ENCODE measurements at places on chromosomes 3 and 15.

GRCh38 chr15:100131321-100132224 lies 210.2 kb downstream of the ADAMTS17 start:
- DNase-seq = no peak

- no peak for DNase-seq
These were observed 149.4 kb upstream of the WNT5A start for GRCh38 chr3:55636300-55637195.

DNA sequence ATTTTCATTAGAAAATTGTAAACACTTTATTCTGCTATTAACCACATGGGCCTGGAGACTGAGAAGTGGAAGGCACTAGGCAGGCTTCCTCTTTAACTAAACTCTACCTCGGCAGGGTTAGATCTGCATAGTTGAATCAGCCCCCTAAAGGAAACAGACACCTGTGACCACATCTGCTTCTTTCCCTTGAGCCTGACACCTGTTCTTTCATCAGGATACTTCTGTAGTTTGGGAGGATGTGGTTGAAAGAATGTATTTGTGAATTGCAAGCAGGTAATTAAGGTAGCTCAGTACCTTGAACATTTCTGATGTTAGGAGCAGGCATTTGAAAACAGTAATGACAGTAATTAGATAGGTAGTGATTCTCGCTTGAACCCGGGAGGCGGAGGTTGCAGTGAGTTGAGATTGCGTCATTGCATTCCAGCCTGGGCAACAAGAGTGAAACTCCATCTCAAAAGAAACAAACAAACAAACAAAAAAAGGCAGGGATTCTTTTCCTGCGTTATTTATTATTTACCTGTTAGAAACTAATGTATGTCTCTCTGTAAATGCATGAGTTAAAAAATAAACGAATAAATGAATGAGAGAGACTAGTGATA lies 468.5 kb downstream of the NLGN1 start:
- no peak for DNase-seq

GRCh38 chr3:123802007-123802625 lies 82.0 kb downstream of the MYLK start:
- DNase-seq = no peak

GRCh38 chr3:40624189-40624769 lies 99.5 kb downstream of the ZNF621 start:
- no peak for DNase-seq

- no peak for DNase-seq
These were observed 28.0 kb upstream of the VGLL4 start for GRCh38 chr3:11671648-11672100.

DNA sequence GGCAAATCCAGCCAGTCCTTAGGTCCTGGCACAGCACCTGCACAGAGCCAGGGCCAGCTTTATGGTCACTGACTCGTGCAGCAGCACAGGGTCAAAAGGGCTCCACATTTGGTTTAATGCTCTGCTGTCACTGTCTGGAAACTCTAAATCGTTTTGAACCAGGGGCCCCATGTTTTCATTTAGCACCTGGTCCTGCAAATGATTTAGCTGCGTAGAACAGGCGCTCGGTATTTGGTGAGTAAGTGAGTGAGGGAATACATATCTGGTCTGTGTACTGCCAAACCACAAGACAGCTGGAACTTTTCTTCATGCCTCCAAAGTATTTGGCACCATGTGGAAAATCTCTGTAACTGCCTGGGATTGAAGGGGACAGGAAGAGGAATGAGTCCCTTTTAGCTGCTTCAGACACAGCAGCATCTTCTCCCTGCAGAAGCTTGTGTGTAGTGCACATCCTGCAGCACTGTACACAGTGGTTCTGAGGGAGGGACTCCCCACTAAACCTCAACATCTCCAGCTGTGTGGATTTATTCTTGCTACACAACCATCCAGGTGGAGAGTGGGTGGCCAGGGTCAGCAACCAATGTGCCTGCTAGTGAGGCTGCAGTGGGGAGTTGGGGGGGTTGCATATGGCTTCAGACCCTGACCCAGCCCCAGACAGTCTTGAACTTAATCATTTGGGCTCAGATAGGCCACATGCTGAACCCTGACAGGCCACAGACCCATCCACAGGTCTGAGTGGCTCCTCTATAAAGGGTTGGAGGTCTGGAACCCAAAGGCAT lies 1.1 kb downstream of the SH2D7 start:
- no peak for DNase-seq

DNA sequence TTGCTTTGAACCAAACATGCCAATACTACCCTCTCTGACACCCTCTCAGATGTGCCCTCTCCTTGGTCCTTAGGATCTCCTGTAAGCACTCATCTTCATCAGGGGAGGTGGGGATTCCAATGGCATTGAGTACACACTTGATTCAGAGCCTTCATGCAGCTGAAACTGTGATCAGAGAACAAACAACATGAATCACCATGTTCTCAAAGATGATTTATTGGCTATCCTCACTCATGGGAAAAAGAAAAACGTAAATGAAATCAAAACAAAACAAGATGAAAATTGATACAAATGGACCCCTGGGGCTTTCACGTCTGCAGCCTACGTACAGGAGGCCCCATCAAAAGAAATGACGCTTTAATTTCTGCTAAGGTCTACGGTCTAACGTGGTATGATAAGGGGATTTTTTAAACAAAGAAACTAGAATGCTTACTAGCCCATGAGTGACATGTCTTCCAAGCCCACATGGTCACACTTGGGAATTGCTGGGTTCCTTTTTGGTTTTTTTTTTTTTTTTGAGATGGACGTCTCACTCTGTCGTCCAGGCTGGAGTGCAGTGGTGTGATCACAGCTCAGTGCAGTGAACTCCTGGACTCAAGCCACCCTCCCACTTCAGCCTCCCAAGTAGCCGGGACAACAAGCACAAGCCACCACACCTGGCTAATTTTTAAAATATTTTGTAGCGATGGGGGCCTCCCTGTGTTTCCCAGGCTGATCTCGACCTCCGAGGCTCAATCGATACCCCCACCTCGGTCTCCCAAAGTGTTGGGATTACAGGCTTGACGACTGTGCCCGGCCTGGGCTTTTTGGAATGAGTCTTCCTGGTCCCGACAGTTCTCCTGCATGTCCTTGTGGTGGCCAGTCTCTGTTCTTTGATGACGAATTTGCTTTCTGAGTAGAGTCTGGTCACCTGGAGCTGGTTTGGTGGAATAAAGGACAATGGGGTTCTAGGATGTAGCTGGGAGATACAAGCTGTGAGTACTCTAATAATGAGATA lies 202.6 kb downstream of the XXYLT1 start:
- no peak for DNase-seq

DNA sequence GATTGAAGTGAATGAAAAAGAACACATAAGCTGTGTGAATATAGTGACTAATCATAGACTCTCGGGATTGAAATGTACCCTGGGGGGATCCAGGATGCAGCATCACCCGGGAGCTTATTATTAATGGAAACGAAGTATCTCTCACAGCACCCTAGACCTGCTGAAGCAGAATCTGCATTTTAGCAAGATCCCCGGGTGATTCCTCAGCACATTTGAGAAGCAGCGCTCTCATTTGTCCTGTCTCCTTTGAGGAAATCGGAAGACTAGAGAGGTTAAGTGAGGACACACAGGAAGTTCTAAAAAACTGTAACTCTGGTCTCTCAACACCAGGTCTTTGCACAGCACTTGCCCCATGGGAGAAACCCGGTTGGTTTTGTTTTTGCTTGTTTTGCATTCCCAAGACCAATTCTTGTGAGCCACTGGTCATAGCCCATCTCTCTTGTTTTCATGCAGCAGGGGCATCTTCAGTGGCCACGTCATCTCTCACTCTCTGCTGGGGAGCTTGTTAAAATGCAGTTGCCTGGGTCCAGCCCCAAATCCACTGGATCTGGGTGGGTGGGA lies 30.2 kb downstream of the ZNF710 start:
- DNase-seq = no peak

GRCh38 chr3:10627884-10628572 lies 122.6 kb upstream of the ATP2B2 start:
- DNase-seq = no peak

DNA sequence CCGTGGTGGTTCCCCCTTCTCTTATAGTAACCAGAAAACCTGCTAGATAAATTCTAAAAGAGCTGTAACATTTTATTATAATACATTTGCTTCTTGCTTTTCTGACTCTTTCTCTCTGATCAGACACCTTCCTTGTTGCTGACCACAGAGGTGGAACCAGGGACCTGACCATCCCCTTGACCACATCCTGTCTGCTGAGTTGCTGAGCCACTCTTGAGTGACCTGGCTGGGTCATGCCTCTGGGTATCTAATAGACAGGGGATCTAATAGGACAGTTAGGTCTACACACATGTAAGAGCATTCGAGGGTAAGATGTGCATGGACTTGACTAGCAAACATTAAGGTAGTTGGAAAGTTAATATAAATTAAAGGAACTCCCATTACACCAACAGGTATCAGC lies 22.8 kb upstream of the TRIM59 start:
- no peak for DNase-seq

DNA sequence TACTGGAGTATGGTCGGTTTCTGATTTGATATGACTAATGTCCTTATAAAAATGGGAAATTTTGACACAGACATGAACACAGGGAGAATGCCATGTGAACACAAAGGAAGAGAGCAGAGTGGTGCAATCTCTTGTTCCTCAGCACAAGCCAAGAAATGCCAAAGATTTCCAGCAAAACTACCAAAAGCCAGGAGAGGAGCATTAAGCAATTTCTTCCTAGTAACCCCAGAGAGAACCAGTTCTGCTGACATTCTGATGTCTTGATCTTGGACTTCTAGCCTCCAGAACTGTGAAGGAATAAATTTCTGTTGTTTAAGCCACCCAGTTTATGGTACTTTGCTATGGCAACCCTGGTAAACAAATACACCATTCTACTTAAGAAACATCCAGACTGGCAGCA lies 227.8 kb upstream of the MRPL3 start:
- no peak for DNase-seq

DNA sequence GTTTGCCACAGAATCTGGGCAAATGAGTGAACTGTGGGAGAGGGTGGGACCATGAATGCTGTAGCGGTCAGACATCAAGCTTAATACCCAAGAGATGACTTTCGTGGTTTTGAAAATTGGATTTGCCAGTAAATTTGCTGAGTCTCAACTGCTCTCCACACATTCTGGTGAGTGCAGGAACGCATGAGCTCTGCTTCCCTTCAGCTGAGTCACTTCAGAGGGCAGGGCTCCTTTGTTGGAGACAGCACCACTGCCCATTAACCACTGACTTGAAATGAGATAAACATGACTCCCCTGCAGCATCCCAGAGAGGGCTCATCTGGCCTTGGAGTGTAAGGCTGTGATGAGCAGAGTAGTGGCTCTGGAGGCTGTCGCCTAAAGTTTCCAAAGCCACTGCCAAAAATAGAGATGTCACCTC lies 22.6 kb downstream of the RARRES1 start:
- DNase-seq = no peak

GRCh38 chr3:52518723-52519444 lies 14.8 kb downstream of the NT5DC2 start:
- DNase-seq = no peak

GRCh38 chr3:48521635-48522034 lies 17.7 kb upstream of the SHISA5 start:
- DNase-seq = no peak

DNA sequence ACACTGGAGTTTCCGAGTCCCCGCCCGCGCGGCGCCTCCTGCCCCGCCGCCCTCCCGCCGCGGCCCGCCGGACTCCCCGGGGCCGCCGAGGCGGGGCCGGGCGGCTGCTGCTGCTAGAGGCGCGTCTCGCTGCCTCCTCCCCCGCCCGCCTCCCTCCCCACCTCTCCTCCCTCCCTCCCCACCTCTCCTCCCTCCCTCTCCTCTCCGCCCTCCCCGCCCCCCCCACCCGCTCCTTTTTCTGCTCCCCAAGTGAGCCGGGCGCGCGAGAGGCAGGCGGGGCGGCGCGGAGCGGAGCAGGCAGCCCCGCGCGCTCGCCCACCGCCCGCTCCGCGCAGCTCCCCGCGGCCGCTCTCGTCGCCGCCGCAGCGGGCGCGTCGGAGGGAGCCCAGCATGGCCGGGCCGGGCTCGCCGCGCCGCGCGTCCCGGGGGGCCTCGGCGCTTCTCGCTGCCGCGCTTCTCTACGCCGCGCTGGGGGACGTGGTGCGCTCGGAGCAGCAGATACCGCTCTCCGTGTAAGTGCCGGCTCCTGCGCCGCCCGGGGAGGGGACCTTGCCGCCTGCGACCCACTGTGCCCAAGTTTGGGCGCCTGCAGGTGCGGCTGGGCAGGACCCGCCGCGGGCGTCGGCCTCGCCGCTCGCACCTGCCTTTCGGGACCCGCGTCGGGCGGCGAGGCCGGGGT lies at the start of gene CACNA2D3:
Gene CACNA2D3, plus strand, starts transcription at position 229 of the 679 bp plus-strand sequence.
- no peak for DNase-seq

GRCh38 chr3:139151530-139151929 lies 106.8 kb upstream of the PRR23C start:
- DNase-seq = no peak

DNA sequence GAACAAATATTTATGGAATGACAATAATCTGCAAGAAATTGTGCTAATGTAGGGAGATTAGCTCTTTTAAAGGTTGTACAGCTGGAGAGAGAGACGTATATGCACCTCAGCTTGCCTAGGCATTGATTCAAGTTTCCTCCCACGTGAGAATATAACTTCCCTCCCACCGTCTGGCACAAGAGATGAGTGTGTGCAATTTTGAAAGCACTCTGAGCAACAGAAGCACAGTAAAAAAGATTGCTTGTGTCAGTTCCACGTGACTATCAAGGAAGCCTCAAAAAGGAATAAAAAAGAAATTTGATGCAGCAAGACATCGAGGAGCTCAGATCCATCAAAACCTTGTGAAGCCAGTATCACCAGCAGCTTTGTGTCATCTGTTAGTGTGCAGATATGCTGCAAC lies 435.3 kb downstream of the TUSC7 start:
- no peak for DNase-seq

GRCh38 chr3:127900536-127900935 lies 14.5 kb upstream of the KBTBD12 start:
- DNase-seq = no peak

DNA sequence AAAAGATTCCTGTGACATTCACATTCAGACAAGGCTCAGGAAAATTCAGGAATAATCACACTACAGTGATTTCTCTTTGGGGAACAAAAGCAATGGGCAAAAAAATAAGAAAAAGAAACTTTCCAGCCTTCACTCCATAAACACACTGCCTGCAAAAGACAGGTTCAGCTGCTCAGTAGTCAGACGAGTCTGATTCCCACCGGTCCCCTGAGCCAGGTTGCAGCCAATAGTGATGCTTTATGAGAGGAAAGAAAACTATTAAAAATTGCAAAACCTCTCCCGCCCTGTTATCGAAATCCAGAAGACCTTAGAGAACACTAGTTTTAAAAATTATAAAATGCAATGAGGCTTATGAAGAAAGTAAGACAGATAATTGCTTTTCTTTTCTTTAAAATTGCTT lies 8.5 kb downstream of the PLCH1 start:
- no peak for DNase-seq

DNA sequence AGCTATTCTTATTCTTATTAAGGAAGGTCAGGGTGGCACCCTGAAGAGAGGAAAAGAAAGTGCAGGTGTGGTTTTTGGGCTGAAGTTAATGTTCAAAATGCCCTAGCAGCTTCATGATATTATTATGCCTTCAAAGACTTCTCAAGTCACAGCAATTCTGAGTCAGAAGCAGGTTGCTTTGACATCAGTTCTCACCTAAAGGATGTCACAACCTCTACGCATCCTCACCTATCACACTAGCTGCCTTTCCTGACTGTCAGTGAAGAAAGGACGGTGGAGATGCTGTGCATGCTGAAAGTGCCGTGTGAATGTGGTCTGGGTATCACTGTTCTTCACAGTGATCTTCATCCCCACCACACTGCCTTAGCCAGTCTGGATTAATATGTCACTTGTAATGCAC lies 49.6 kb downstream of the NPTN start:
- no peak for DNase-seq
